ENCODE measurements at places on chromosomes 6 and 20.

- peak; percentile 73 for DNase-seq
Measured at GRCh38 chr20:46118481-46119020, 437 bp downstream of the CD40 start.

DNA sequence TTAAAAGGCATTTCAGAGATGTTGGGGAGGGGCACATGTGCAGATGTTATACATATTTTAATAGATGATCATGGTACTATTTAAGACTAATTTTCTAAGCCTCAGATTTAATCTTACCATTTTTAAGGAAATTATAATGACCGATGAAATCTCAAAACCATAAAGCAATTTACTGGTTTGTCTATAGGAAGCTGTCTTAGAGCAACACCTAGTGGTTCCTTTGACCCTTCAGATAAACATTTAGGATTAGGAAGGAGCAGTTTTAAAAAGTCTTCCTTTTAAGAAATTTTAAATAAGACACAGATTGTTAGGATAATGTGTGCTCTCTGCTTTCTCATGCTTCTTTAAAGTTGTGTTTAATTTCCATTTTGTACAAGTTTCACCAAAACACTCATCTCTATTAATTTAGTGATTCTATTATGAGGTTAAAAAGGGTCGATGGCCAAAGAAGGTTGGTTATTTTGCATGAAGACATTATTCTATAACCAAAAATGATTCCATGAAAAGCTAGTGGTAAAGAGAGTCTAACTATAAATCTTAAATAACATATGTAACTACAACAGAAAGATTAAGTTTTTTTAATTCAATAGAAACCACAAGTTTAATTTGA lies 376.4 kb downstream of the HACE1 start:
- DNase-seq = no peak

DNA sequence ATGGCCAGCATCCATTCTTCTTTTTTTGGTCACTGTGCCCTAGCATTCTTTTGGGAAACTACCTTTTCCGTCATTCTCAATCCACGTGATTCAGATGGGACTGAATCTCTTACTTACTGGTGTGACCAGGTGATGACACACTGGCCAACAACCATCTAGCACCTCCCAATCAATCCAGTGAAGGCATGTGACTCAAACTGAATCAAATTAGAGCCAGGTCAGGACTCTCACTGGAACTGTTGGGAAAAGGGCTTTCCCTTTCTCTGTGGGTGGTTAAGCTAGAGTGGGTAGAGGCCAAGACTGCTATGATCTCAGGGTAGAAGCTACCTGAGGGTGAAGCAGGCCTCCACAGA lies 36.2 kb upstream of the ZMYND8 start:
- no peak for DNase-seq

DNA sequence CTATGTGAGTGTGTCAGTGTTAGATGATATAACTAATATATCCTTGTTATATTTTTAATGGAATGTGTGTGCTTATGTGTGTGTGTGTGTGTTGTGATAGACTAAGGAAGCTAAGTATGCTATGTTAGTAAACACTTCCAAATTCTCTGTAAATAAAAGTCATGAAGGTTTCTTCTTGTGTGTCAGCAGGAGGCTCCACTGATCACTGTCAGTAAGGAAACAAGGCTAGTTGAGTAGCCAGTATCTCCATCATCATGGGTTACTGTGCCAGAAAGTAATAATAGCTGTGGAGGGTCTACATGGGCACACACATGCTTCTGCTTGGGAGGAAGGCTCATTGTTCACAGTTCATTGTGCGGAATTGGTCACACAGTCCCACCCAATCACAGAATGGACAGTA lies 302.8 kb upstream of the RNF217 start:
- DNase-seq = no peak

GRCh38 chr6:27478141-27478705 lies 5.3 kb upstream of the ZNF184 start:
- DNase-seq = no peak

DNA sequence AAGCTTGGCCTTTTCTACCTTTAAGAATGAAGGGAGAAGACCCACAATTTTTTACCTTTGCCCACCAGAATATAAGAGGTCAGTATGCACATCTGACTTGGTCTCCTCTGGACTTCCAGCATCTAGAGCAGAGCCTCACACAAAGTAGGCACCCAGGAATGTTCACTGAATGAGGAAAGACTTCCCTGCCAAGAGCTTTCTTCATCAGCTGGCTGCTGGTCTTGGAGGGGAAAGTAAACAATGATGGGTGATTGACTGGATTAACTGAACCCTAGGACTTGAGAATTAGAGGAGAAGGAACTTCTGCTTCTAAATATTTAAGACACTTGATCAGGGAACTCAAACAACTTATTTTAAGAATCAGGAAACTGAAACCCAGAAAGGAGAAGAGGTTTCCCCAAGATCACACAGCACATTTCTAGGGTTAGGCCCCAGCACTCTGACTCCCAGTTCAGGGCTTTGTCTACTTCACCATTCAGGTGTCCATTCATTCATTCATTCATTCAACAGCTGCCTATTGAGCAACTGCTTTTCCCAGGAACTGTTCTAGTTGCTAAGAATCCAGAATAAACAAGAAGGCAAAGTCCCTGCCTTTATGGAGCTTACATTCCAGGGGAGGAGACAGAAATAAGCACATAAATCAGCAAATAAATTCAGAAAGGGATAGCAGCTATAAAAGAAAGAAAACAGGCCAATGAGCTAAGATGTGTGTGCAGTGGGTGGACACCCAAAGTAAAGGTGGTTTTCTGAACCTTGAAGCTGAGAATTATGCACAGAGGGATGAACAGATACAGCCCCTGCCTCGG lies 216.9 kb upstream of the LRFN2 start:
- no peak for DNase-seq

- no peak for DNase-seq
Measured at GRCh38 chr6:70210462-70210861, 92.4 kb downstream of the COL9A1 start.

- DNase-seq = no peak
Measured at GRCh38 chr20:23065266-23066201, 16.1 kb upstream of the THBD start.

- no peak for DNase-seq
Measured at GRCh38 chr6:51462896-51463295, 624.5 kb downstream of the PKHD1 start.

DNA sequence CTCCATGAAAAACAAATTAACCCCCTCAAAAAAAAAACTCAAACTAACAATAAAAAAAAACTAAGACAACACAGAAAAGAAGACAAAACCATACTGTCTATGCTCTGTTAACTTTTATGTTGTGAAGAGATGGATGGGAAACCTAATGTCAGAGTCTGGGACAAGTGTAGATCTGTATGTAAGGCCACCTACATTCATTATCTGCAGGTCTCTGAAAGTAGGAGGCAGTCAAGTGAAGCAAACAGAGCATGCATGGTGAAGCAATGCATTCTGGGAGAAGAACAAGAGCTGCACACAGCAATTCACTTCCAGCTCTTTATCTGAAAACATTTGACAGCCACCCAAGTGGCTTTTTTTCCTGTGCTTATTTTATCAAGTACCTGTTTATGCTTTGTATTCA lies 452.0 kb downstream of the EPHA7 start:
- DNase-seq = no peak

GRCh38 chr6:144449911-144450597 lies 164.9 kb downstream of the UTRN start:
- DNase-seq = no peak

DNA sequence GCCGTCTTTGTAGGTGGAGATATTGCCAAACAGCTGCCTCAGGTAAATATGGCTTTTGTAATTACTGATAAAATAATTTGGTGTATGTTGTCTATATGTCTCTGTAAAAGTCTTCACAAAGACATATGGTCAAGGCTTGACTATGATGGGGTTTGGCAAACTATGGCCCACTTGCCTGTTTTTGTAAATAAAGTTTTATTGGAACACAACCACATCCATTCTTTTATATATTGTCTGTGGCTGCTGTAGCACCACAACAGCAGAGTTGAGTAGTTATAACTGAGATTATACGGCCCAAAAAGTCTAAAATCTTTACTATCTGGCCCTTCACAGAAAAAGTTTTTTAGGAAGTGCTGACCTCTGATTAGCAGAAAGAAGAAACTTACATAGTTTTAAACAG lies 133.6 kb downstream of the DNAH8 start:
- DNase-seq = no peak

- no peak for DNase-seq
Measured at GRCh38 chr6:90533615-90534336, 53.1 kb downstream of the MAP3K7 start.

- DNase-seq = peak; percentile 92
Measured at GRCh38 chr20:49446808-49447207, 35.7 kb downstream of the KCNB1 start.

DNA sequence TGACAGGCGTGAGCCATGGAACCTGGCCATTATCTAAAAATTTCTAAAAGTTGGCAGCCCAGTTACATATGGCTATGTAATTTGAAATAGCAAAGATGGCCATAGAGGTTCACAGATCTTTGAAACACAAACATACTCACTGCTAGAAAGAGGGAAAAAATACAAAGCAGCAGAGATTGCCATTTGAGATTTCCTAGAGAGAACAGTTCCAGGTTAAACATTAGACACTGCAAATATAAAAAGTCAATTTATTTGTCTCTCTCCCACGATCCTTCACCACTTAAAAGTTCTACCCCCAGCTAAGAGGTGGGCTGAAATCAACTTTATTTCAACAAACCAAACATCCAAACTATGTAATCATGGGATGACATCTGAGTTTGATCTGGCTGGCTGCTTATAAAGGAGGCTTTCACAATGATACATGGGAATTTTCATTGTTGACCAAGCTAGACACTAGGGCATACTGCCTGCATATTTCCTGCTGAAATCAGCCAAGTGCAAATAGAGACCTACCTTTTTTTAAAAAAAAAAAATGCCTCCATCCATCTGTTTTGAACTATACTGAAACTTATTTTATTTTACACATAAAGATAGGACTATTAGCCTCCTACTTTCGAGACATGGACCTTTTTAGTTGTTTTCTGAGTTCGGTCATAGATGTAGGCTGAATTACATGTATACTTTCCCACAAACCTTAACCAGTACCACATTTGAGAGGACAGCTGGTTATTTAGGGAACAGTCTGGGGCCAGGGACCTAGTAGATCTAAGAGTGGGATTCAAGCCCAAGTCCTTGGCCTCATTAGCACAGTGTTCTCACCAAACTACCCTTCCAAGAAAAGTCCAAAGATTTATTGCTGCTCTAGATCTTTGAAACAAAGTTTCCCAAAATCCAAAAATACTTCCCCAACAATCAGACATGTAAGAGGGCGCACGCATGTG lies 16.6 kb downstream of the DCDC2 start:
- DNase-seq = no peak

GRCh38 chr20:63890201-63890576 lies 4.7 kb upstream of the DNAJC5 start:
- no peak for DNase-seq

DNA sequence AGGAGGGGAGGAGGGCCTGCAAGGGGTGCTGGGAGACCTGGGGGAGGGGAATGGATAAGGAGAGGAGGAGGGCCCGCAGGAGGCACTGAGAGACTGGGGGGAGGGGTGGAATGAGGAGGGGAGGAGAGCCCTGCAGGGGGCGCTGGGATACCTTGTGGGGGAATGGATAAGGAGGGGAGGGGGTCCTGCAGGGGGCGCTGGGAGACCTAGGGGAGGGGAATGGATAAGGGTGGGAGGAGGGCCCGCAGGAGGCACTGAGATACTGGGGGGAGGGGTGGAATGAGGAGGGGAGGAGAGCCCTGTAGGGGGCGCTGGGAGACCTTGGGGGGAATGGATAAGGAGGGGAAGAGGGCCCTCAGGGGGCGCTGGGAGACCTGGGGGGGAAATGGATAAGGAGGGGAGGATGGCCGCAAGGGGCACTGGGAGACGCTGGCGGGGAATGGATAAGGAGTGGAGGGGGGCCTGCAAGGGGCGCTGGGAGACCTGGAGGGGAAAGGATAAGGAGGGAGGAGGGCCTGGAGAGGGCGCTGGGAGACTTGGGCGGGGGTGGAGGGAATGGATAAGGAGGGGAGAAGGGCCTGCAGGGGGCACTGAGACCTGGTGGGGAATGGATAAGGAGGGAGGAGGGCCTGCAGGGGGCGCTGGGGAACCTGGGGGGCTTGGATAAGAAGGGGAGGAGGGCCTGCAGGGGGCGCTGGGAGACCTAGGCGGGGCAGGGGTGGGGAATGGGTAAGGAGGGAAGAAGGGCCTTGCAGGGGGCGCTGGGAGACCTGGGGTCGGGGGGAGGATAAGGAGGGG lies 1.3 kb upstream of the CTCFL start:
- DNase-seq = no peak

DNA sequence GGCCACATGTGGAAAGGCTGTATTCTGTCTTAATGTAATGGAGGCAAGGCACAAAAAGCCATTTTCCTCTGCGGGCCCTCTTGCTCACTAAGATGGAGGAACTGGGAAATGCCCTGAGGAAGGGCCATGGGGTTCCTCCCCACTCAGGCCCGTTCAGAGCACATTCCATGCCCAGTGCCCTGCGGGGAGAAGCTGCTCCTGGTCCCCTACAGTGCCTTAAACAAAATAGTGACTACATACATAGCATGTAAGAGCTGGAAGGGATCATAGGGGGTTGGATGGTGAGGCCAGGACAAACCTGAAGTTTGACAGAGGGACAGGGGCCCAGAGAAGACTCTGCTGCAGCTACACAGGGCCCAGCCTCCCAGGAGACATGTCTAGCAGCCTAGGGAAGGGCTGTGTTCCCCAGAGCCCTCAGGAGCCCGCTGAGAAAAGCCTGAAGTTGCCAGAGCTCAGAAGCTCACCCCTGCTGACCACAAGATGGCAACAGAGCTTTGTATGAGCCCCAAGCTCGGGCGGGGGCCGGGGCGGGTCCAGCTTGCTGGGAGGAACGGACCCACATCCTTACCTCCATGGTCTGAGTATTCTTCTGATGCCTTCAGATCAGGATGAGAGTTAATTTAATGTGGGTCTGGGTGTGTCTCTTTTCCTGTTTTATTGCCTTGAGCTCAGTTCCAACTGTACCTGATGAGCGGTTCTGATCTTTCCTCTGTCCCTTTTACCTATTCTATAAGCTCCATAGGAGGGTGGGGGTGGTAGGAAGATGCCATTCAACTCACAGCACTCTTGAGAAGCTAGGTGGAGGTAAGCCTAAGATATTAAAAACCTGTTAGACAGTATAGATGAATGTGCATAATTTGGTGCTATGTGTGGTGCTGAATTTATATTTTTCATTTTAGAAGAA lies 242.9 kb downstream of the CDC5L start:
- DNase-seq = no peak

- DNase-seq = no peak
Measured at GRCh38 chr6:42450477-42451332, 1.0 kb downstream of the TRERF1 start.

GRCh38 chr6:113809826-113810225 lies 47.3 kb upstream of the MARCKS start:
- no peak for DNase-seq

Measured in ascending aorta (tissue), 2 donors.